ENCODE measurements at places on chromosomes 1 and 21.
A peak's percentile ranks its signal among the peaks of the same experiment; 100 is the strongest.

DNA sequence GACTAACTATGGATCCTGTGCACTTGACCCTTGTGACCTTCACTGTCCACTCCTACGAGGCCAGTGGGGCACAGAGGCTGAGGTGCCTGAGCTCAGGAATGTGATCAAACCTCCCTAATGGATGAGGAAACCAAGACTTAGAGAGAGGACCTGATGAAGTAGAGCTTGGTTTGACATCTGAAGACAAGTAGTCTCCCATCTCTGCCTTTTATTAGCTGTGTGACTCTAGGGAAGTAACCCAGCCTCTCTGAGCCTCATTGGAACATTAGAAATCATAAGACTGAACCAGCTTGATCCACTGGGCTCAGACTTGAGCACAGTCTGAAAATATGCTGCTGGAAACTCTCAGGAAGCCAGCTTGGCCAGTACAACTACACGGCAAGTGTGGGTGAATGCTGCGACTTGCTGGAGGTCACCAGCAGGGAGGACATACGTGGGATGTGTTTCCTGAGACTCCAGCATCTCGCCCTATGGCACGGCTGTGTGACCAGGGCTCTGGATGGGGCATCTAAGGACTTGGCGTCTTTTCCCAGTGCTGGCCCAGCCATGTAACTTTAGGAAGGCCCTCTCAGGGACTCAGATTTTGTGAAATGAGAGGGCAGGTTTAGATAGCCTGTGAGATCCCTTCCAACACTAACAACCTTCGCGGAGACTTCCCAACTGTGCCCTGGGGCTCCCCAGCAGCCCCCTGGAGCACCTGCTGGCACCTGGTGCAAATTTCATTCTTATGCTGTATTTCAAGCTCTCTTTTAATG is 10.5 kb downstream of the CDCP2 start:
- DNase-seq = no peak

DNA sequence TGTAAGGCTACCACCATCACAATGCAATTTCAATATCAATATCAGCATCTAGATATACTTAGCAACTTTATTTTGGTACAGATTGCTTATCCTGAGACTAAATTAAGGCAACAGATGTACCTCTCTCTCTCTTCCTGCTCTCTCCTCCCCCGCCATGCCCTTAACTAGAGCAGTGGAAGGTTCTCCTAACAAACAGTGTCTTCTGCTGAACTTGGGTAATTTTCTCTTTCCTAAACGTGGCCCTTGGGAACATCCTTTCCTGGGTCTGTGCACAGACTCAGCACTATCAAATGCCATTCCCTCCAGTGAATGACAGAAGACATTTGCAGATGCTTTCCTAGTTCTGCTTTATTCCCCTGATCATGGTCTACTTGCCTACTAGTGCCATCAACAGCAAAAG is 85.6 kb upstream of the TTC39A start:
- no peak for DNase-seq

DNA sequence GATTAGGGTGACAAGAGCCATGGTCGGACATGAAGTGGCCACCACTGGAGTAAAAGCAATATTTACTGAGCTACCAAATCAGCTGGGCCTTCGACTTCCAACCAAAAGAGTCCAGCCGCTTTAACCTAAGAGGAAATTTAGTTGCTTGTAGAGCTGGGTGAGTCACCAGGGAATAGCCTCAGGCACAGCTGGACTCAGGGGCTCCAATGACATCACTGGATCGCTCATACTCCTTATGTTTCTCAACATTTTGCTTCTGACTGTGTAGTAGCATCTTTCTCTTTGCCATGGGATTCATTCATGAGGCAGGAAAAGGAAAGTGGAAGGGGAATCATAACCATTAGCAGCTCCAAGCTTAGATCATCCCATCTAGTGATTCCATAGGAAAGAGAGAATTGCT is 664.4 kb downstream of the MATN1 start:
- DNase-seq = no peak

DNA sequence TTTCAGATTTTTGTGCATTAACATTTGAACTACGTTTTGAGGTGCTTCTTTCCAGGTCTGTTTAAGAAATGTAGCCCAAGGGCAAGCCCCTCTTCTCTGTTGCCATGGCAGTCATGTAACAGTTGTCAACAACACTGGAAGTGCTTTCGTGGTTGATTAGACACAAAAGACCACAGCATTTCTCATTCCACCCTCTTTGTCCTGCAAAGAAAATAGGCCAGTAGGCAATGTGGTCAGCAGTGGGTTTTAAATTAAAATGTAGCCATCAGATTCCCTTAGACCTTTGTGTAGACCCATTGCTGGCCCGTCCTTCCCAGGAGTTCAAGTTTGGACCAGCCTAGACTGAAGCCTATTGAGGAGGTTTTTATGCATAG is 35.4 kb downstream of the VANGL1 start:
- DNase-seq = peak; percentile 4

DNA sequence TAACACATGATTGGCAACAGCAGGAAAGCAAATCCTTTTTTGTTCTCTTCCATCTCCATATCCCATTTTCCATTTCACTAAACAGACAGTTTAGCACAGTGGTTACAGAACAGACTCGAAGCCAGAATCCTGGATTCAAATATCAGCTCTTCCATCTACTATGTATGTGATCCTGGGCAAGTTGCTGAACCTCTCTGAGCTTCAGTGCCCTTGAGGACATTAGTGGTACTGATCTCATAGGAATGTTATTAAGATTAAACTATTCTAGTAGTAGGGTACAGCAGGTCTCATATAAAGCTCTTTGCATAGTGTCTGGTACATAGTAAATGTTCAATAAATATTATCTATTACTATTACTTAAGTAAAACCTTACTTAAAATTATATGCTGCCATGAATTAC is 13.8 kb upstream of the HHIPL2 start:
- DNase-seq = no peak

GRCh38 chr1:220281159-220281574 is 8.9 kb upstream of the RAB3GAP2 start:
- DNase-seq = no peak

- DNase-seq = no peak
Observed at GRCh38 chr1:224456637-224456953, 22.0 kb upstream of the WDR26 start.

GRCh38 chr1:115665319-115666096 is 23.7 kb downstream of the VANGL1 start:
- DNase-seq = no peak

DNA sequence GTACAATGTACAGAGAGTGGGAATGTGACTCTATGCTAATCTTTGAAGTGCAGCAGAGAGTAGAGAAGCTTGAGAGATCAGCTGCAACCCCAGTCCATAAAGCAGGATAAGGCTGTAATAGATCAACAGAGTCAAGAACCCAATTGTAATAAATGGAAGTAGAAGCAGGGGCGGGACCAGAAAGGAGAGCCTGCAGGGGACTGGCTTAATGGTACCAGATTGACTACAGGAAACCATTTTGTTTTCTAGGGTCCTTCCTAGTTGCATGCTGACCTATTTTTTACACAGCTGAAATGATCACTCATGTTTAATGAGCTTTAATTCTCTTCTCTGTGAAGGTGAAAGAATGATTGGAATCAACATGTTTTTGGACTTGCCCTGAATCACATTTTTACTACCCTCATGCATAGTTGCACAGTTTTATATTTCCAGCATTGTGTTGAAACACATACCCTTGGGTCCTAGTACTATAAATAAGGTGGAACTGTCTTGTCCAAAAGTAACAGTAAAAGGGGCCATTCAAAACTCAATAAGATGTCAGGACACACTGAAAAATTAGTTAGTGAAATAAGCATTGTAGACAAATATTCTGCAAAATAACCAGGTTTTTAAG is 69.8 kb downstream of the GPR88 start:
- no peak for DNase-seq

DNA sequence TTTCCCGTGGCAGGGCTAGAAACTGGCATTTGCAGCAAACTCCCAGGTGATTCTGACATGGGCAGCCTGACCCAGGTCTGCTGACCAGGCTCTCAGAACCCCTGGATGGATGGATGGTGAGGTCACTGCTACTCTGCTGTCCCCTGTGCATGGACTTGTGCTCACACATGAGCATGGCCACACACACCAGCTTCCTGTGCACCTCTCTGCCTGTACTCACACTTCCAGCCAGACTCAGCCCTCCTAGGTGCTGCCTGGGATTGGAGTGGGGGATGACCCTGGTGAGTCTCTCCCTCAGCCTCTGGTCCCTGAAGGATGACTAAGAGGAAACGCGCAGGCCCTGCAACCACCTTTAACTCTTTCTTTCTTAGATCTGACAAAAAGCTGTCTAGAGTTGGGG is 361.1 kb downstream of the HHAT start:
- DNase-seq = no peak

DNA sequence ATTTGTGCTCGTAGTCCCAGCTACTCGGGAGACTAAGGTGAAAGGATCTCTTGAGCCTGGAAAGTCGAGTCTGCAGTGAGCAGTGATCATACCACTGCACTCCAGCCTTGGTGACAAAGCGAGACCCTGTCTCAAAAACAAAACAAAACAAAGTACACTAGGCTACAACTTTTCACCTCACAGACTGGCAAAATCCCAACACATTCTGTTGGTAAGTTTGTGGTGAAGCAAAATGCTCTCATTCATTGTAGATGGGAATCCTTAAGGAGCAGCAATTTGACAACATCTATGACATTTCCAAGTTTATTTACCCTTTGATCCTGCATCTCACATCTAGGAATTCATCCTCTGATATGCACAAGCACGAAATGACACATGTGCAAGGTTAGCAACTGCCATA is 20.2 kb upstream of the SLC1A7 start:
- no peak for DNase-seq

- no peak for DNase-seq
Observed at GRCh38 chr1:52057255-52057654, 1.2 kb downstream of the BTF3L4 start.

GRCh38 chr1:15667362-15667761 is 16.8 kb upstream of the PLEKHM2 start:
- DNase-seq = no peak

Data from neural crest cell (in vitro differentiated cells).